ENCODE measurements at places on chromosomes 1 and 21.

DNA sequence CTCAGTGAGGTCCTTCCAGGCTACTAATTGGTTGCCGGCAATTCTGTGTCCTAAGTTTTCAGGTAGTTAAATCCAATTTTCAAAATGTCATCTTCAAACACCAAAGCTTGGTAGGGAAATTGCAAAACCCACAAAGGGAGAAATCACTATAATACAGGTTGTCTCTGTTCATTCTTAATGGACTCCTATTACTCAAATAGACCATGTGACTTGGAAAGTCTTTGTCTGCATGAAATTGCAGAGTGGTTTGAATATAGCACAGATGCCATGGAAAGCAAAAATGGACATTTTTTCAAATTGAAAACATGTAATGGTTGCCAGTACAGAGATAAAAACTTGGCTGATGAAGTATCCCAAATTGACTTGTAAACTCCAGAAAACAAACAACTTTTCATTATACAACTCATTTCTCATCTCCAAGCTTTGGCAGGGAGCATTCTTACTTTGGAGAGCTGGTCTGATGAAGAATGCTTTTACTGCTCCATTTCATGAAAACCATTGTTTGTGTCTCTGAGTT lies 169.5 kb upstream of the PKN2 start:
- DNase-seq: no peak

DNA sequence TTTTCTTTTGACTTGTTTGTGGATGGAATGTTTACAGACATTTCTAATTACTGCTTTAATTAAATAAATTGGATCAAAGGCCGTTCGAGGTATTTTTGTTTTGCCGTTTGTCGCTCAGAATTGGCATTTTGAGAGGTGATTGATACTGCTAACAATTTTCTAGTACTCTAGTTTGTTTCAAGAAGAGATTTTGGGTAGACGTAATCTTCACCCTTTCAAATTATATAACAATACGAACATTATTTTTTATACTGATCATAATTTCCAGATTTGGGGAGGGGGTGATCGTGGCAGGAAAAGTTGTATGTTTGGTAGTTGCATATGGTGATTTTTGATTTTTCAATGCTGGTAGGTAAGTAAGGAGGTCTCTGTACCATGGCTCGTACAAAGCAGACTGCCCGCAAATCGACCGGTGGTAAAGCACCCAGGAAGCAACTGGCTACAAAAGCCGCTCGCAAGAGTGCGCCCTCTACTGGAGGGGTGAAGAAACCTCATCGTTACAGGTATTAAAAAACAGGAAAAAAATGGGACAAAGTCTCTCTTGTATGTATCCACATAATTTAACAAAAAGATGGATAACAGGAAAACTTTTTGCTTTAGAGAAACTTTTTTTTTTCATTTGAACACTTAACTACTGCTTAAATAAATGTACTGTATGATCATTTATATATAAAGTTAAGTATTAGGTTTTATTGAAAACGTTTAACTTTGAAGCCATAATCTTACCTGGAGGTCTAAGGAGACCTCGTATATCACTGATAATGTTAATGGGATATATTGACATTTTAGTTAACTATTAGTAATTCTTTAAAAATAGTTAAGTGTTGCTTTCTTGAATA lies 1.7 kb downstream of the H3-3A start:
- no peak for DNase-seq

DNA sequence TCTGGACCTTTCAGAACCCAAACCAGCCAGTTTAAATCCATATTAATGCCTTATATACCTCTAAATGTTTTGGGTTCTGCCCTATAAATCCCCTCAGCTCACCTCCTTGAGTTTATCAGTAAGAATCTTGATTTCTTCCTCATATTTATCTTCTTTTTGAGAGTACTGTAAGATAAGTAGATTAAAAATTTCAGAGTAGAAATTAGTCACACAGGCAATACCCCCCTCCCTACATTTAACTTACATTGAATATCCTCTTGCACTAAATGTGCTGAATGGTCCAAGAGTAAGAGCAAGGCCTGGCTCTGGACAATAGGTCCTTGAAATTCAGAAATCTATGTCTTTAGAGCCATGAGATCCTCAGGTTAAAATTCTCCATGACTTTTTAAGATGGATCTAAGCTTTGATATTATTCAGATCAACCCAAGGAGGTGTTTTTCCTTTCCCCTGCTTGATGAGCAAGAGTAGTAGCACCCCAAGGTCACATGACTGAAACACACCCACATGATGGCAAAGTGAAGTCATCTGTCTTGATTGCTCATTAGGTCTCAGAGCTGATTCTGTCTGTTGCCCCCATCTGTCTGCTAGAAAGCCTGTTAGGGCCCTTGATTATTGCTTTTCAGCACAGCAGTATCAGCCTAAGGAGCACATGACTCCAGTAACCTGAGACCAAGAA lies 15.8 kb upstream of the NUP210L start:
- DNase-seq: no peak

DNA sequence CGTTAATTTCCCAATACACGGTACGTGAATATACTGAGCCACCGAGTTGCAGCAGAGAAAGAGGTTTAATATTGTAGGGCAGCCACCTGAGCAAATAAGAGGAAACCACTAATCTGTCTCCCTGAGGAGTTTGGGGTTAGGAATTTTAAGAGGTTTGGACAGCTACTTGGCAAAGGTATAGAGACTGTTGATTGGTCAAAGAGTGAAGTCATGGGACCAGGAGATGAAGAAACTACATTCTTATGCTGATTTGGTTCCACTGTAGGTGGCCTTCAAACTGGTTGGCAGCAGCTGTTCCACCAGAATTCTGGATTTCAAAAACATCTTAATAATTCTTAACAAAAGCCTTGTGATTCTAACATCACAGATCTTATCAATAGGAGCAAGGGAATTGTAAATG lies 485.4 kb upstream of the PRMT6 start:
- DNase-seq: no peak

- DNase-seq: no peak
Measured at GRCh38 chr1:185058110-185058509, 12.8 kb downstream of the RNF2 start.

GRCh38 chr1:175172503-175172902 lies 20.1 kb downstream of the KIAA0040 start:
- DNase-seq: no peak

GRCh38 chr1:16133007-16133961 lies 22.6 kb downstream of the EPHA2 start:
- DNase-seq: no peak

GRCh38 chr1:77594366-77595112 lies 87.9 kb downstream of the ZZZ3 start:
- DNase-seq: no peak

DNA sequence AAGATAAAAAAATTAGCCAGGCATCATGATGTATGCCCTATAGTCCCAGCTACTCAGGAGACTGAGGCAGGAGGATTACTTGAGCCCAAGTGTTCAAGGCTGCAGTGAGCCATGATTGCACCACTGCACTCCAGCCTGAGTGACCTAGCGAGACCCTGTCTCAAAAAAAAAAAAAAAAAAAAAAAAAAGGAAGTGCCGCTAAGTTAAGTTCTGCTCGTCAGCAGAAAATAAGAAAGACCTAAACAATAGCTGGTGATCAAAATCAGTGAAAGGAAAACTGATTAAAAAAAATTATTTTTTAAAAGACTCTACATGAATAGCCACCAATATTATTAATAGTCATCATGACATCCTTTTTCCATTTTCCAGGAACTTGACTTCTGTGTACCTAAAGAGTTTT lies 44.2 kb upstream of the MTR start:
- DNase-seq: no peak

DNA sequence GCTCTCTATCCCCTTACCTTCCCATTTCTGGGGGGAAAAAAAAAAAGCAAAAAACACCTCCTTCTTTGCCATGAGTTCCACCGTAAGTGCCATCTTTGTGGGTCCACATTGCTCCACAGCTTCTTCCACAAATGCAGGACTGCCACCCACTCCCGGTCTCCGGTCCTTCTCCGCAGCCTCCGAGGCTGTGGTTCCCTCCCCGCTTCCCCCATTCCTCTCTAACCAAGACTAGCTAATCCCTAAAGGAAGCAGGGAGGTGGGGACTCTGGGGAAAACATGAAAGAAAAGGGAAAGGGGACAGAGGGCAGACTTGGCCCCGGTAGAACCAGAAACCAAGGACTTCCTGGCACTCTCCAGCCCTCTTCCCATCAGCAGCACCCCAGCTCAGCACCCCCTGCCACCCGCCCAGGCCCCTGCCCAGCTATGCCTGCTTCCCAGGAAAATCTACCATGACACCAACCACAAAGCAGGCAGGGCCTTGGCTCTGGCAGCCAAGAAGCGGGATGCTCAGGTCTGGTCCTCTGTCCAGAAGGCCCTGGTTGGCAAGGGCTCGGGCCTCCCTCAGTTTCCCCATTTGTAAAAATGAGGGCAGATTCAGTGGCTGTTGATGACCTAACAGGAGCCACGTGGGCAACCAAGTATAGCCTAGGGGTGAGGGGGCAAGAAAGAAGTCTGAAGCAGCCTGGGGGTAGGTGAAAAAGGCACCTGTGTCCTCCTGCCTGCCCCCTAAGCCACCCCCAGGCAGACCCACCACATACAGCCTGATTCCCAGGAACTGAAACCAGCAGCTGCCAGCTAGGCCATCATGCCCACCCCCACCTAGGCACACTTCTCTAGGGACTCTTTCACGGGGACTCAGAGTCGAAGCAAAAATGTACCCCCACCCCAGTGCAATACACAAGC lies 2.5 kb downstream of the EPHA2 start:
- DNase-seq: no peak

- no peak for DNase-seq
Measured at GRCh38 chr1:24126018-24126671, 14.2 kb upstream of the MYOM3 start.

GRCh38 chr1:225637651-225638199 lies 15.2 kb downstream of the ENAH start:
- no peak for DNase-seq

- DNase-seq: no peak
Measured at GRCh38 chr1:208151728-208152598, 92.2 kb downstream of the PLXNA2 start.

GRCh38 chr1:8448911-8449661 lies 131.2 kb downstream of the SLC45A1 start:
- DNase-seq: no peak

DNA sequence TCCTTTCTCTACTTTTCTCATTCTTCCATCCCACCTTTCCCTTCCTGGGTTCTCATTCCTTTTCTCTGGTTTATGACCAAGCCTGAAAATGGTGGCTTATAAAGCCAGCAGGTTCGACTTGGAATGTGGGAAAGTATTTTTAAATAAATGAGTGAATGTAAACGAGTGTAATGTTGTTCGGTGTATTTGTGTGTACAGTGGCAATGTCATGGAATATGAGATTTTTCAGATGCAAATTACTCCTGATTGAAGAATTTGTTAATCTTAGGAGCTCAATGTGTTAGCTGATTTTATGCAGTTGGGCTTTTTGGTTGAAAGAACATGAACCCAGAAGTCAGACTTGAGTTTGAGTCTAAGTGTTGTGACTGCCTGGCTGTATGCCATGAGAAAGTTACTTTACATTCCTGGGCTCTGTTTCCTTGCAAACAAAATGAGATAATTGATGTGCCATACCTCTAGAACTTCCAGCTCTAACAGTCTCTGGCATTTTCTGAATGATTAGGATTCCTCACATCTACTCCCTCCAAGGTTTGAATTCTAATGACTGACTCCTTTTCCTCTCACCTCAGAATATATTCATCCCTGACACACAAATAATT lies 6.6 kb downstream of the SGIP1 start:
- DNase-seq: no peak

DNA sequence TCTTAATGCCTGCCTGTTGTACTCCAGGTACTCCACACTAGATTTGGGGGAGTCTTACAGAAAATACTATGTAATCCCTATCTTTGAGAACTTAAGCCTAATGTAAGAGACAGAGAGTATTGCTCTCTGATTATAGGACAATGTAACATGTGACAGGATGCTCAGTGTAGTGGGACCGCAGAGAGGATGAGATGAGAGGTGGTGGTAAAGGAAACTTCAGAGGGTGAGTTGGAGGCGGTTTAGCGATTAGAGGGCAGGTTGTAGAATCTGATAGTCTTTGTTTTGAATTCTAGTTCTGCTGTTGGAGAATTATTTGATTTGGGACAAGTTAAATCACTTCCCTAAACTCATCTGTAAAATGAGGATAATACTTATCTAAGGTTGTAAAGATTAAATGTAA lies 5.4 kb downstream of the SOAT1 start:
- DNase-seq: no peak

GRCh38 chr1:18142969-18143368 lies 35.4 kb downstream of the IGSF21 start:
- DNase-seq: no peak

DNA sequence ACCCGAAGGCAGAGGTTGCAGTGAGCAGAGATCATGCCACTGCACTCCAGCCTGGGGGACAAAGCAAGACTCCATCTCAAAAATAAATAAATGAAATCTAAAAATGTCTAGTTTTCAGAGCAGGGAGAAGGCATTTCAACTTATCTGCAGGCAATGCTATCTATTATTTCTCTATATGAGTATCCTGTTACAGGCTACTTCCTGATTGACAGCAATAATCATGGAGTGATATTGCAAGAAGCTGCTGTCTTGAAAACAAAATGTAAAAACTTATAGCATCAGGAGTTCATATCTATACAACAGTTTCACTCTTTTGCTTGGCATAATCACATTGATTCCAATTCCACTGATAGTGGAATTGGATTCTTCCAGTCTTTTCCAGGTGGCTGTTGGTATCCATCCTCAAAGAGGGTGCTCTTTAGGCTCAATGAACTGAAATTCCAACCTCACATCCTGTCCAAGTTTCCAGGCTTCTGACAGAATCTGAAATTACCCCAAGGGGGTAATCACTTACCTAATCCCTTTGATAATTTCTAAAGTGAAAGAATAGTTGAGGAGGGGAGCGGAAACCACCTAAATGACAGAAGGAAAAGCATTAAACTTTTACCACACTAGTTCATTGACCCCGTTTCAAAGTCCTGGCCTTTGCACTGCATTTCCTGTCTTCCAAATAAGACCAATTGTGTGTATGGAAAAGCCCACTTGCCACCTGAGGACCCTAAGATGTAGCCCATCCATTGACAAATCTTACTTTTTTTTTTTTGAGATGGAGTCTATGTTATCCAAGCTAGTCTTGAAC lies 107.6 kb downstream of the GLUL start:
- DNase-seq: no peak

DNA sequence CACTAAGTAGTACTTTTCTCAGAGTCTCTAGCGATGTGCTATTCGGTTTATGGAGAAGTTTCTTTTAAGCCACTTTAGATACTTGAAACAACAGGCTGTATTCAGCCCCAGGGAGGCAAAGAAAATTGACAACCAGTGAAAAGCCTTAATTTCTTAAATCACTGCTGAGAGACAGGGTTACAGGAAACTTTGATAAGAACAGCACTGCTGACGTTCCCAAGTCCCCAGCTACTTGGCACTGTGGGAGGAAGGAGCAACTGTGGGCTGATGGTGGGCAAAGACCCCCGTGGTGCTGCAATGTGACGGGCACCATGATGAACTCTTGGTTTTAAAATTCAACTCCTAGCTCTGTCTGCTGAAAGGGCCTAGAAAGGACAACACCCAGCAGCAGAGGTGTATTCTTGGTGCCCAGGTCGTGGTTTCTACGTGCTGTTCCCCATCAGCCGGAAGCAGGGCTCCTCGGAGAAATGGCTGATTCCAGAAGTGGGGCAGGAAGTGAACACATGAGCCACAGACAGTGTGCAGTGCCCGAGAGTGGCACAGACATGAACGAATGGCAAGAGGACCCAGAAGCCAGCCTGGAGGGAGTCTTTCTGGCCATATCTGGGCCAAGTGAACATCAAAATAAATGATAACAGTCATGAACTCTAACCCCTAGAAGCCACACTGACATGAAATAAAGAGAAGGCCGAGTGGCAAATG lies 5.3 kb downstream of the PTTG1IP start:
- DNase-seq: no peak

- peak; percentile 1 for DNase-seq
Measured at GRCh38 chr1:83998498-83999315, at the start of gene TTLL7. Gene TTLL7, minus strand, starts transcription at chr1:83999132. Its CDS starts 46,921 bp downstream, at chr1:83952211.

- DNase-seq: no peak
Measured at GRCh38 chr1:5526385-5526750, 465.9 kb downstream of the NPHP4 start.

Data from esophagus squamous epithelium (tissue), 5 donors.